ENCODE measurements at places on chromosomes 4 and X.
A peak's percentile ranks its signal among the peaks of the same experiment; 100 is the strongest.

DNA sequence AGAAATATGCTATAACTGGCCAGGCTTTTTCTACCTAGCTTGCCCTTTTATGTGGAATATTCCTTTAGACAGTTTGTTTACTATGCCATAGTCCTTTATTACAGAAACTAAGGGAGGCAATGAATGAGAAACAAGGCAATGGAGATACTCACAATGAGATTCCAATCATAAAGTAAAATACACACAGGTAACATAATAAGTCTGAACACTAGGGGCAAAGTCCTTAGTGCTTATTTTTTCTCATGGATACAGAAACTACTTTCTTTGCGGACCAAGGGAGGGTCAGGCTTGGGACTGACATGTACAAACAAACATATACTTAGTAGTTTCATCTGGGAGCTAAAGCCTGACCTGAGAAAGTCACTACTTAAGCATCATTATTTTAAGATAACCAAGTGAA, 16.0 kb upstream of the UGT8 start:
- no peak for DNase-seq

GRCh38 chr4:170581322-170581721, 491.6 kb upstream of the AADAT start:
- DNase-seq, result peak; percentile 31

GRCh38 chr4:107380836-107381438, 339.1 kb downstream of the PAPSS1 start:
- peak; percentile 11 for DNase-seq

- DNase-seq, result no peak
Observed at GRCh38 chr4:103497692-103498091, 222.1 kb downstream of the TACR3 start.

GRCh38 chr4:8218371-8219031, 19.4 kb downstream of the SH3TC1 start:
- no peak for DNase-seq

- DNase-seq, result no peak
Observed at GRCh38 chrX:48520976-48521352, 644 bp upstream of the EBP start.

- DNase-seq, result no peak
Observed at GRCh38 chr4:38764277-38764676, 18.5 kb downstream of the TLR10 start.

DNA sequence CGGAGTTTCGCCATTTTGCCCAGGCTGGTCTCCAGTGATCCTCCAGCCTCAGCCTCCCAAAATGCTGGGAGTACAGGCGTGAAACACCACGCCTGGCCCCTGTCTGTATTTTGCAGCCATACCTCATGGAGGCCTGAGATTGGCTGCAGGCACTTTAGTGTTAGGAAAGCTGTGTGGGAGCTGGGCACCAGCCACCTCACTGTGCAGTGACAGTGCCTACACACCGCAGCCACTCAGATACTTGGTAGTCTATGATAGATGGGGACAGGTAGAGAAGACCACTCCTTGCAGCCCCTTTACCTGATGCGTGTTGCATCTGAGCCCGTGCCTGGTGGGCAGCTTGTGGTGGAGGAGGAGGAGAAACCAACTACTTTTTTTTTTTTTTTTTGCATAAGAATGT, 16.3 kb downstream of the SMS start:
- no peak for DNase-seq
